ENCODE measurements at places on chromosomes 6 and 20.

DNA sequence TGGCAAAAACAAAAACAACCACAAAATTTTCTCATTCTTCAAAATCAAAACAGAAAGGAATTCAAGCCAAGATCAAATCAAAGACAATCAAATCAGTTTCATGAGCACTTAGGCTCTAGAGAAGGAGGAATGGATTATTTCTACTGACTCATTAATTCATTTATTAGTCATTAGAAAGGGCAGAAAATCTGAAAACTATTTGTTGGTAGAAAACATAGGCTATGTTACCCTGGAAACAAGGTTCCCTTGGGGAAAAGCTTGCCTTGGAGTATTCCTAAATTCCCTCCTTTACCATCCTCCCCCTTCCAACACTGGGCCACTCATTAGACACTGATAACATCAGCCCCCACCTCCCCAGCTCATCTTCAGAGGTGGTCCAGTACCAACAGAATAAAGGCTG lies 17.5 kb downstream of the KIF16B start:
- no peak for DNase-seq

DNA sequence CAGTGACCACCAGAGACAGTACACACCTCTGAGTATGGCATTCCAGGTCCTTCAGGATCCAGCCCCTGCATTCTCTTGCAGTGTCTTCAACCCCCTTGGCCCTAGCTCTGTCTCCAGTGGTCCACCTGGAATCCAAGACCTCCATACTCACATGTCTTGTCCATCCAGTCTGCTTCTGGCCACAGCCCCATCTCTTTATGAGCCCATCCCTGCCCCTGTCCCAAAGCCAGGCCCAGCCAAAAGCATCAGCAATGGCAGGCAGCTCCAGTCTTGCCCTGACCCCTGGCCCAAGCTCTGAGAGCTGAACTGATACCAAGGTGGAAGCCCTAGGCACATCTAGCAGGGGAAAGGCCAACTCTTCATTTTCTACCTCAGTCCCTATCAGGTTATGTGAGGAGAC lies 119.6 kb upstream of the PTPRT start:
- DNase-seq: no peak

- no peak for DNase-seq
Observed at GRCh38 chr6:70673054-70673453, 5.4 kb downstream of the SMAP1 start.

DNA sequence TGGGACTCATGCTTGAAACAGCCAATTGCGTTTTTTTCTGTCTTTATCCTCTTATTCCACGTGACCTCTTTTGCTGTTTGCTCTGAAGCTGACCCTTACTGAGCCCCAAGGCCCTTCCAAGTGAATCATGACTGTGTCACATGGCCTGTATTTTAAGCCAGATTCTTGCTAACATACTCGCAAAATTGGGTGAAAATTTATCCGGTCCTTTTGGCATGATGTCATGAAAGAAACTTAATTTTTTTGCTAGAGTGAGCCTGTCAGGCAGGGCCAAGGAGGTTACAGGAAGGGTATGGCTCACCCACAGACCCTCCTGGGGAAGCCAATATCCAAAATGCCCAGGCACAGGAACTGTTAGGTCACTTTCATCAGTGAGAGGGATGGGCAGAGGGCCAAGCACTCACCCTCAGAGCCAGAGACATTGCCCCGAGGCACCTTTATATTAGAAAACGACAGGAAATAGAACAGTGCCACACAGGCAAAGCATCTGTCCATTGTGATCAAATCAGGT lies 296.7 kb downstream of the CDH26 start:
- DNase-seq: peak; percentile 67

- DNase-seq: no peak
Observed at GRCh38 chr20:20608641-20609040, 103.8 kb downstream of the RALGAPA2 start.

DNA sequence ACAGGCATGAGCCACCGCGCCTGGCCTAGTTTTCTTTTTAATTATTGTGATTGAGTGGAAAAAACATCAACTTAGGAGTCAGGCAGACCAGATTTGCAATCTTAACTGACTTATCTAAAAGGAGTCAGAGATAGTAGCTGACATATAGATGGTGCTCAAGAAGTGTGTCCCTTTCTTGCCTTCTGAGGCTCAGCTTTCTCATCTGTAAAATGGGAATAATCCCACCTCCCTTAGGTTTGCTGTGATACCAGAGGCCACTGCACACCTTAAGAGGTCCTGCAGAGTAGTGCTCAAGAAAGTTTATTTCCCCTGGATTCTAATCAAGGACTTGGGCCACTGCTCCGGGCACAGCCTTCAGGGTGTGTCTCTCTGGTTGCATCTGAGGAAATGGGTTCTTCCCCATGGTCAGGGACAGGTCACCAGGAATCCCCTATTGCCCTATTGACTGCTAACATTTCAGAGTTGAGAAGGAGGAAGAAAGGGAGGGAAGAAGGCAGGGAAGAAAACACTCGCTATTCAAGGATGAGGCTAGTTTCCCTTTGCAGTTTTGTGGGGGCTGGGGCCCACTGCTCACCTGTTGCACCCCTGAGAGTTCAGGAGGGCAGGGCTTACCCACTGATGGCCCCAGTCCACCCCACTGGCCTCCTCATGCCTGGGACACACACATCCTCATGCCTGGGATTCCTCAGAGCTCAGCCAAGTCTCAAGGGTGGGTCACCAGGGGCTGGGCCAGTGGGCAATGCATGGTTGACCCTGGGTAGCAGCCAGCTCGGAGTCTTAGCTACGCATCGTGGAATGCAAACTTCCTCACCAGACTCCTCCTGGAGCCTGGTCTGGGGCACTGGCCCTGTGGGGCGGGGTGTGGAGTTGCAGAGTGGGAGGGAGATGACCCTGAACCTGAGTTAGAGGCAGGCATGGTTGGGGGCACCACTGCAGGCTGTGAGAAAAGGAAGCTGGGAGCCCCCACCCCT lies 21.2 kb downstream of the C6orf132 start:
- DNase-seq: no peak

DNA sequence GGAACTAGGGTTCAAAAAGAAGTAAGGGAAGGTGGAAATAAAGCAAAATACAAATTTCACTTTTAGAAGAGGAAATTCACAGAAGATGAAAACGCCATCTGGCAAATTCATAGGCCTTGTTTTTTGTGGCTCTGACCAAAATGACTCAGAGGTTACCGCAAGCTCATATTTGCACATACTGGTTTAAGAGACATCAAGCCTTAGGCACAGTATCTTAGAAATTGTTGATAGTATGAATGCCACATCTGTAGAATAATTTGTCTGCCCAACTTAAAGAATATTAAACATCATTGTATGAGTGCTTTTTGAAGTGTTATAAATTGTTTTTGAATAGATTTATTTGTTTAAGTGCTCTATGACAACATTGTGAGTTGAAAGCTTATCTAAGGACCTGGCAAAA lies 10.6 kb downstream of the TAAR1 start:
- peak; percentile 9 for DNase-seq

- no peak for DNase-seq
Observed at GRCh38 chr6:23357185-23357766, 768.7 kb upstream of the NRSN1 start.

- peak; percentile 56 for DNase-seq
Observed at GRCh38 chr20:33896509-33896908, 85.4 kb downstream of the CHMP4B start.

- peak; percentile 62 for DNase-seq
Observed at GRCh38 chr20:35568645-35569044, 26.8 kb downstream of the ERGIC3 start.

Measured in NCI-H69 (cell line).